H9 (cell line): ENCODE measurements at places on chromosomes 5 and 9.
A peak's percentile ranks its signal among the peaks of the same experiment; 100 is the strongest.

DNA sequence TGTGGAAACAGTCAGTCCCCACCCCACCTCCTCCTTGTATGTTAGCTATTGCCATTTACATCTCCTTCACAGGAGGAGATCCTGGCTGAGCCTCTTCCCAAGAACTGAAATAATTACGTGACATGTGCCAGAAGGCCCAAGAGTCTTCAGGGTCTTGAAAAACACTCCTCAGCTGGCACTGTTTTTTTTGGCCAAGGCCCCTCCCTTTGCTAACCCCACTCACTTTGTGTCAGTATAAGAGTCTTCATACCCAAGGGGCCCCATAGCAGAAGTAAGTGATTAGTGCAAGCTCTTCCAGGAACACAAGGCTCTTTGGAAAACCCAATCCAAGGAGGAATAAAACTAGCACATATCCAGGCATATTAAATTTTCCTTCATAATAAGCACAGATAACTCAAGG, 5.7 kb upstream of the LARP1 start:
- DNase-seq = no peak

DNA sequence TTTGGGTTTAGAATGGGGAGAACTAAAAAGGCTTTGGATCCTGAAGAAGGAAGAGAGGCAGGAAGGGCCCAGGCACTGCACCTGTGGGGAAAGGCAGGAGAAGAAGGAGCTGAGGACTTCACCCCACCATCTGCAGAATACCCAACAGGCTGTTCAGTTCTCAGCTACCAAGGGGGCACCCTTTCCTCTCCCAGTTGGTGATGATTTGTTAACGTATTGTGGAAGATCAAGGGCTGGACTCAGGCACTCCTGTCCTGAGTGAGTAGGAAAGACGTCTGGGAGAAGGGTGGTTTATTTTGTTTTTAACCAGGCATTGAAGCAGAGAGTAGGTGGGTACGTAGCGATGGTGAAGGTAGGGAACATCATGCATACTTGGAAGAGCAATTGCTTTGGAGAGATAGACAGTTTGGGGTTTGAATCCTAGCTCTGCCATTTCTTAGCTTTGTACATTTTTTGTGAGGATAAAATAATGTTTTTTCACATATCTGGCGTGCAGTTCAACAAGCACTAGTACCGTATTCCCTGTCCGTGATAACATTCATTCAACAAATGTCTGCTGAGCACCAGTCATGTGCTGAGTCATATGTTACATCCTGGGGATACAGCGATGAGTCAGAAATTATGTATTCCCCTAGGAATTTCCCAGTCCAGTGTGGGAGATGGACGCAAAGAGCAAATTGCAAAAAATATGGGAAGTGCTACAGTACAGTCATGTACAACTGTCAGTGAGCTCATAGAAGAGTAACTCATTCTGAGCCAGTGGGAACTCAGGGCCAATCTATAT, 2.1 kb downstream of the MSANTD3 start:
- DNase-seq = no peak

- DNase-seq = no peak
Observed at GRCh38 chr9:89249001-89249400, 62.0 kb upstream of the CKS2 start.

- no peak for DNase-seq
Observed at GRCh38 chr9:34311499-34312185, 17.4 kb downstream of the KIF24 start.

- no peak for DNase-seq
Observed at GRCh38 chr5:112549605-112550166, 130.6 kb upstream of the EPB41L4A start.

- peak; percentile 69 for DNase-seq
Observed at GRCh38 chr5:175321927-175322532, 122.0 kb downstream of the DRD1 start.

DNA sequence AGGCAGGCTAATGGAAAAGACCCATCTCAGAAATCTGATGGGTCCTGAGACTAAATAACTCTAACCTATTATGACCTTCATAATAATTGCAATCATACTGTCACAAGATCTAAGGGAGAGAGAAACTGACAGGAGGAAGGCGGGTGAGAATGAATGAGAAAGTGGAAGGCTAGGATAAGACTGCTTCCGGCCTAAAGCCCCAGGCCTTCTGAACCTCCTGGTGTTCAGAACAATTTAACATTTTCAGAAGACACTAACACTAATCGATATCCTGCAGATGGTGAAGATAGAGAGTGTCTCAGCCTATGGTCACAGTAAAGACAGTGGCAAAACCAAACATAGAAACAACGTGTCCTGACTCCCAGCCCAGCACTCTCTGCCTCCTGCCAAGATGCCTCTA, 1.2 kb downstream of the RPS14 start:
- no peak for DNase-seq

- no peak for DNase-seq
Observed at GRCh38 chr9:14766299-14766698, 43.8 kb upstream of the CER1 start.

GRCh38 chr5:82971901-82972300, 105.3 kb downstream of the TMEM167A start:
- DNase-seq = no peak

- DNase-seq = peak; percentile 46
Observed at GRCh38 chr9:35826071-35826701, 2.3 kb downstream of the FAM221B start.

DNA sequence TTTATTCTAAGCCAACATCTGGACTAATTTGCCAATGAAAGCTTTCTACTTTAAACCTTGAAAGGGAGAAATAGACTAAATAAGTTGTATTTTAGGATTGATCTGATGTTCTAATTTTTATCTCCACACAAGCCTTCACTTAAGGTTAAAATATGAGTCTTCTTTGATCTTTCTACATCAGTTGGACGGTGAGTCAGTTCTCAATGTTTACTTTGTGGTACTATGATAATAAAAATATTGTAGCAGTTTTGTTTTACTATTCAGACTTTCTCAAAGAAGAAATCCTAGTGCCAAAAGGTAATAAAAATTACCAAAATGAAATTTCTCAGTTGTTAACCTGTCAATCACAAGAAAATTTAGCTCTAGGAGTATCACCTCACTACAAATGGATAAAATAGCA, 203.5 kb upstream of the RGMB start:
- DNase-seq = no peak

GRCh38 chr9:126229501-126229900, 97.1 kb upstream of the MVB12B start:
- no peak for DNase-seq

GRCh38 chr9:136685790-136686533, 1.3 kb downstream of the AGPAT2 start:
- DNase-seq = no peak

GRCh38 chr9:119968836-119969707, 599.8 kb upstream of the BRINP1 start:
- DNase-seq = peak; percentile 84

DNA sequence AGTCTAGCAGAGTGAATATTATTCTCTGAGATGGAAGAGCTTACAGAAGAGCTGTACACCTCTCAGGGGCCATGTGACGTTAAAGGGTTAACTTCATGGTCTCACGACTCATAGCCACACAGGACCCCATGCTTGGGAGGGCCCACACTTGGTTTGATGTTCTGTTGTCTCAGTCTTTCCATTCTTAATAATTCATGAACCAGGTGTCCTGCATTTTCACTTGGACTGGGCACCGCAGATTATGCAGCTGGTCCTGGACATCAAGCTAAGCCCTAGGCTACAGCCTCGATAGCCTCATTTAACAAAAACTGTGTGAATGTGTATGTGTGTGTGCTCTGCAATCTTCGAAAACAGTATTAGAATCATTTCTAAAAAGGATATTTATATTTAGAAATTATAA, 323.5 kb downstream of the PLK2 start:
- DNase-seq = no peak

DNA sequence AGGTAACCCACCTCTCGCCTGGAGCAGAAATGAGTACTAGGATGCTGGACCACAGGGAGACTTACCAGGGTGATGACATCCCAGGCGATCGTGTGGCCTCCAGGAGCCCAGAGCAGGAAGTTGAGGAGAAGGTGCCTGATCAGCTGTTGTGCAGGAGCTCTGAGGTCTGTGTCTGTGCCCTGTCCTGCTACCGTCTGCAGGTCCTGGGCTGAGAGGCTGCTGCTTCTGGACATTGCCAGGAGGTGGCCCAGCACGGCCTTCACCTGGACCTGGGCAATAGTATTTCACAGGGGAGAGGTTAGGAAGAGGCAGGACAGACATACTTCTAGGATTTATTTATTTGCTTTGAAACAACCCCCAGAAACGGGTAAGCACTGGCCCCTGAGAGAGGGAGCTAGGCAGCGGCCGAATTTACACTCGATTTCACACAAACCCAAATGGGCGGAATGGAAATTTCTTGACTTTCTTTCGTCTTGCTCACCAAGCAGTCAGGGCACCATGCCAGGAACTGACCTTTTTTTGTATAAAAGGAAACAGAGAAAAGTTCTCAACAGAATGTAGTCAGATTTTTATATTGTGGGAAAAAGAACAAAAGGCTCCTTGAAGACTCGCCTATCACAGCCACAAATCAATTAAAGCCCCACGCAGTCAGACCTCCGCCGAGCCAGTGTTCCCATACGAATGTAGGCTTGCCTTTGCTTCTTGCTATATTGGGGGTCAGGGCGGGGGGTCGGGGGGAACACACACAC, 210.3 kb downstream of the FANCC start:
- DNase-seq = no peak

DNA sequence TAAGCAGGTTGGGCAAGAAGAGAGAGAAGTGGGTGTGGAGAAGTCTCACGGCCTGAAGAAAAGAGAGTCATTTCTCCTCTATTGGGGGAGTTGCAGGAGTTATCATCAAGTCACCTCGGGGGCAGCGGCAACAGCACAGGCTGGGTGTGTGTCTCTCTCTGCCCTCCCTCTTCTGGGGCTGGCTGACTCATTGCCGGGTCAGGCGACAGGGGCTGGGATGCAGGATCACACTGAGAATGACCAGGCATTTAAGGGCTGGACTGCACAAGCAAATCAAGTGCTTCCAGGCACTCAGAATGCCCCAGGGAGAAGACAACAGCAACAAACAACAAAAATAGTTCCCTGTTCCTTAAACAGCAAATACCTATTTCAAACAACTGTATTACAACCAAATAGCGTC, 6.3 kb upstream of the EQTN start:
- DNase-seq = peak; percentile 52

GRCh38 chr9:106797299-106797698, 65.7 kb upstream of the ZNF462 start:
- no peak for DNase-seq

- no peak for DNase-seq
Observed at GRCh38 chr5:181071257-181071656, 31.2 kb downstream of the BTNL9 start.

DNA sequence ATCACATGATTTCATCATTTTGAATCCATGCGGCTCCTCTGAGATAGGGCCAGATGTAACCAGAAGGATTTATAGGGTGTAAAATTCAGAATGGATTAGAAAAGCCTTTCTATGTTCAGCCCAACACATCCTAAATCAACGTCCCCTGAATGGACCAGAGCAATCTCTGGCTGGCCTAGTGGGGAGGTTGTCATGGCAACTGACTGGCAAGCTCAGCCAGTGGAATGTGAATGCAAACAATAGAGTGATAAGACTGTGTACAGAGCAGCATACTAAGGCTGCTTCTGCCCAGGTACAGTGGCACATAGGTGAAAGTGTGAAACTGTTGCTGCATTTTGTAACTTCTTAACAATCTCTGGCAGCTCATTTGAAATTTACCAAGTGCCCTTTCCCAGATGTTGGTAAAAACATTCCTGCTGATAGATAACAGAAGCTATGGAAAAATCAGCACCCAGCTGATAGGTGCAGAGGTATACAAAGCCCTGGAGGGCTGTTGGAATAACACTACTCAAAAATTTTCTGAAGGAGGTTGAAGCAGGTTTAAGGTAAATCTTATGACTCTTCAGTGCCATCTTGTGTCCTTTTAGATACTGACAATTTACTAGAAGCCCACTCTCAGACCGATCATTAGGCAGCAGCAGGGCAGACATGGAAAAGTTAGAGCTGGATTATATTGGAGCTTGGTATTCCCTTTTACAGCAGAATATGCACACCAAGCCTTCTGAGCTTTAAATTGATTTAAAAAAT, 267.2 kb downstream of the RAB3C start:
- DNase-seq = no peak
